Adrenal gland (tissue), 19 donors: ENCODE measurements at places on chromosomes 3 and 15.

GRCh38 chr15:63483521-63484371 is 20.6 kb upstream of the USP3 start:
- no peak for DNase-seq

GRCh38 chr3:24365168-24365567 is 129.5 kb downstream of the THRB start:
- DNase-seq = peak; percentile 78

GRCh38 chr15:101203029-101203573 is 48.7 kb downstream of the CHSY1 start:
- no peak for DNase-seq

DNA sequence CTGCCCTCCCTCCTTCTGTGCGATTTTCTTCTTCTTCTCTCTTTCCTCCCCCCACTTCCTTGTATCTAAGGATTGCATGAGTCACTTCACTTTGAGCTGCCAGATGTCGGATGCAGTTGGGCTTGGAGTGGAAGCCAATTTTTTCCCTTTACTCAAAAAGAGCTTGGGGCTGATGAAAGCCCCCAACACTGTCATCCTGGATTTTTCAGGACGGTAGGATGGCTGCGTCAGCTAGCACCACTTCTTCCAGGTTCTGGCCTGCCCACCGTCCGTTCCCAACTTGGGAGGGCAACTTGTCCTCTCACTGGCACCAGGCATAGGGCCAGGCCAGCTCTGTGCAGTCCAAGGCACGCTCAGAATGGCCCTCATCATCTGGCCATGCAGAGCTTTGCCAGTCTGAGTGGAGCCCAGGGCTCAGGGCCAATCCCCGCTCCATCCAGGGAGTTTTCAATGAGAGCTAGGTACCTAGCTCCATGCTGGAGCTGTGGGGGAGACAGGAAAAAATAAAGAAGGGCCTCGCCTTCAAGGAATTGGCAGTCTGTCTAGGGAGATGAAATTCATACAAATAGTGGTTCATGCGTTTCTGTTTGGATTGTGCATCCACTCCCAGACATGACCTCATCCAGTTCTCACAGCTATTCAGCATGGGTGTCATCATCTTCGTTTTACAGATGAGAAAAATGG is 47.7 kb upstream of the INSYN1 start:
- no peak for DNase-seq

DNA sequence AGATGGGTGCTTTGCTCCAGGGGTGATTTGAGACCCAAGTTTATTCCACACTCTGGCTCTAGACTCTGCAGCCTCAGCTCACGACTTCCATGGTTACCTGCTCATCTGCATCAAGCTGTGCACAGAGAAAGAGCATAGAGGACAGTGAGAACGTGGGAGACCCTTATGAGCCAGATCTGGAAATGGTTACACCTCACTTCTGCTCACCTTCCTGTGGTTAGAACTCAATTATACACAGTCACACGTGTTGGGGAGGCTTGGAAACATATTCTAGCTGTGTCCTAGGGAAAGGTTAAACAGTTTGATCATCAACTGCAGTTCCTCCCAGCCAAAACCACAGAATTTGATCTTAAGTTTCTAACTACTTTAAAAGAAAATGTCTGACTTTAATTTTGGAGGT is 1.8 kb downstream of the FETUB start:
- no peak for DNase-seq
